ENCODE measurements at places on chromosomes 6 and 20.

DNA sequence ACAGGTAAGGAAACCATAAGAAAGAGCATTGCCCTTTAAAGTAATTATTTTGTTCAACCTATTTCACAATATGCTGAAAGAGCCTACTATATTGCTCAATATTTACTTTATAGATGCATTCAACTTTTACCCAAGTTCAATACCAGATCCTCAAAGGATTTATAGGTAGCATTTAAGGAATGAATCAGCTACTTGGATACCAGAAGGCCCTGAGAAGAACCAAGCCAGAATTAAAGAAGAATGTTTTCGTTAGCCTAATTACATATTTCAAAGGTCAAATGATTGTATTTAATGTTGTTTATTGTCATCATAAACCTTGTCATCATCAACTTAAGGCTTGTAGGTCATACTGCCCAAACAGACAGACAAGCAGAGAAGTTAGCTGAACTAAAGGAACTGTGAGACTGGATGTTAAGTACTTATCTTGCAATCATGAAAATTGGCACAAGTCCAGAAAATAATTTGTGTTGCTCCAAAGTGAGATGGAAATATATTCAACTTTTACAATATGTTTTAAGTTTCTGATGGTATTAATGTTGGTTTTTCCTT lies 636.7 kb downstream of the RFPL4B start:
- no peak for DNase-seq

- DNase-seq: no peak
Observed at GRCh38 chr6:40152196-40152595, 217.9 kb upstream of the MOCS1 start.

DNA sequence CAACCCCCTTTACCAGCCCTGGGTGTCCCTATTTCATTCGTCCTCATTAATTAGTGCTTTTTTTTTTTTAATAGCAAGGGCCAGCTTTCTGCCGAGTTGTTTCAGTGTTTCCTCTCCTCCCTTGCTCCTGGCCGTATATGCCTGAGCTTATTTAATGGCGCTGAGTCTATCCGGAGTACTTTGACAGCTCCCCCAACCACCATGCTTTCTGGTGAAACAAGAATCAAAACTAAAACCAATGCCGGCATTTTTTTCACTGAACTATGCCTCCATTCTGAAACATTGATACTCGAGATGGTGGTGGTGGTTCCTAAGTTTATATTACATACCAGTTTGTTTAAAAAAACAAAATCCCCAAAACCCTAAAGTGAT lies 1.2 kb downstream of the DCBLD1 start:
- peak; percentile 36 for DNase-seq

DNA sequence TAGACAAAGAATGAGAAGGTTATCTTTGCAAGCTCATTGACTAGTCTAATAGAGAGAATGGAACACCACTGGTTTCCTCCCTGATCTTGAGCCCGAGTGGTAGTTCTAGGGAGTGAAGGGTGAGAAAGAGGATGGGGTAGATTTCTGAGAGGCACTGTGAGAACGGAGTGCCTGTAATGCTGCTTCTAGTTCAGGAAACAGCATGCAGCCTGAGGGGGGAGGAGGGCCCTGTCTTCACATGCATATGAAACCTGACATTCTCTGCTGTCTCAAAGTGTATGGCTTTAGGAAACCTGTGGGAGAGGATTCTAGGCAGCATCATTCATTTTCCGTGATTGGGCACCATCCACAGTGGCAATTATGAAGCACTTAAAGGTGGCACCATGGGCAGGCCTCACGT lies 259.4 kb upstream of the MAN1A1 start:
- no peak for DNase-seq

DNA sequence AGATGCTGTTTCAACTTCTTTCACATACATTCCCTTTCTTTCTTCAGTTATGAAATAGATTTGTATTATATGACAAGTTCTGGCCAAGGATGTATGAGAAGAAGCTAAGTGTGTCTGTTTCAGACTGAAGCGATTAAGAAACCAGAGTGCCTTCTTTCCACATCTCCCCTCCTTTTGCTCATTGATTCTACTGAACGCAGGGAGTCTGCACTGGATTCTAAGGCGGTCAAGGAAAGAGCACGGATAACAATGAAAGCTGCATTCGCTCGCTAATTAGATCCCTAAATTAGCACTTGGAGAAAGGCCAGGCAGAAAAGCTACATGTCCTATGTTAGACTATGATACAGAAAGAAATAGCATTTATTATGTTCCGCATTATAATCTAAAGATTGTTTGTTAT lies 267.7 kb downstream of the HAO1 start:
- no peak for DNase-seq

DNA sequence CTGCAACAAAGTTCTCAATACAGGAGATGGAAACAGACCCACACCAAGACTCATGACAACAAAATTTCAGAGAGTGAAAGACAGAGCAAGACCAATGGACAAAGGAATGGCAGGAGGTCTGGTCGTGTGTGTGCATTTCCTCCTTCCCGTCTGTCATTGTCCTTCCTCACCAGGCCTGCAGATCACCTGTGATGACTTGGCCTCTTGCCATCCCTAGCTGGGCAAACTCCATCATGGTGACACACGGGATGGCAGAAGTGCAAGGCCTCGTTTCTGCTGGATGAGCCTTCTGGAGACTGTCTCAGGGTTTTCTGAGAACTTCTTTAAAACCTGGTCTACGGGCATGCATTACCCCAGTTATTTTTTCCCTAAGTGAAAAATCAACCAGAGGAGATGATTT lies 49.2 kb downstream of the RPP21 start:
- DNase-seq: no peak

DNA sequence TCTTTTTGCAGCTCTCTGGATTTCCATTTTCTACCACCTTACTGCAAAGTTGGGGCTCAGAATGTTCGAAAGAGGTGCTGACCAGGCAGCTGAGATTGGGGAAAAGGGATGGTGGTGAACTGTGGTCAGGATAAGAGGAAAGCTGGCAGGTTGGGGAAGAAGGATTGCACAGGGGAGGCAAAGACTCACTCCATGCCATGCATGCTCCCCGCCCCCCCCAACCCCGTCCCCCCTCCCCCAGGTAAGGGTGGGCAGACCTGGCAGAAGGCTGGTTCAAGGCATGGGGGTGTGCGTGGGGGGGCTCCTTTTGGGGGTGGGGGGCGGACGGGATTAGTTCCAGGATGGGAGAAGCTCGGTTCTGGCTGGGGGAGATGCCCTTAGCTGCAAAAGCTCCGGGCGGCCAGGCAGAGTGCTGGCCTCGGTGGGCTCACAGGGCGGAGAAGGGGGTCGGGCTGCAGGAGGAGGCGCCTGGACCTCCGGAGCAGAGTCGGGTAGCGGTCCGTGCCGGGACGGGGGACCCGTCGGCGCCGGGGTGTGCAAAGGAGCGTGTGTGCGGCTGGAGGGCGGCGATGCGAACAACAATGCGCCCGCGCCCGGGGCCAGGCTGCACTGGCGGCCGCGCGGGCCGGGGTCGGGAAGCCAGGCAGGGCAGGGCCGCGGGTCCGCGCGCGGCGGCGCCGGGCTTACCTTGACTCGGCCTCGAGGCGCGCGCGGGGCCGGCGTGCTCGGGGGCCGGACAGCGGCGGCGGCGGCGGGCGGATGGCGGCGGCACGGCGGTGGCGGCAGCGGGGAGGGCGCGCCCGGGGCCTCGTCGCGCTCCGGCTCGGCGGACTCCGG lies 880 bp downstream of the ADNP start:
- DNase-seq: no peak

DNA sequence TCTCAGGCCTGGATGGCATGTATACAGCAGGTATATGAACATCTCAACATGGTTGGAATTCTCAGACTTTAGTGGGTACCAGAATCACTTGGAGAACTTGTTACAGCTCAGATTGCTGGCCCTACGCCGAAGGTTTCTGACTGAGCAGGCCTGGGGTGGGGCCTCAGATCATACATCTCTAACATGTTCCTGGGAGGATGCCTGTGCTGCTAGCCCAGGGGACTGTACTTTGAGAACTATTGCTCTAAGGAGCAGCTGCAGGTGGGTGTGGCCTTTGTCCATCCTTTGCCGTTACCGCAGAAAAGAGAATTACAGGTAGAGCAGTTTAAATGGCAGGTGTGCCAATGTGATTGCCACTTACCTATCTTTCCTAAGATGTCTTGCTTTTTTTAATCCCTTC lies 310.5 kb upstream of the JAG1 start:
- DNase-seq: no peak

GRCh38 chr6:123418071-123418470 lies 218.7 kb downstream of the TRDN start:
- no peak for DNase-seq

- DNase-seq: no peak
Observed at GRCh38 chr6:71033890-71034289, 77.0 kb upstream of the B3GAT2 start.

GRCh38 chr20:49964964-49965780 lies 17.6 kb upstream of the SNAI1 start:
- peak; percentile 46 for DNase-seq

DNA sequence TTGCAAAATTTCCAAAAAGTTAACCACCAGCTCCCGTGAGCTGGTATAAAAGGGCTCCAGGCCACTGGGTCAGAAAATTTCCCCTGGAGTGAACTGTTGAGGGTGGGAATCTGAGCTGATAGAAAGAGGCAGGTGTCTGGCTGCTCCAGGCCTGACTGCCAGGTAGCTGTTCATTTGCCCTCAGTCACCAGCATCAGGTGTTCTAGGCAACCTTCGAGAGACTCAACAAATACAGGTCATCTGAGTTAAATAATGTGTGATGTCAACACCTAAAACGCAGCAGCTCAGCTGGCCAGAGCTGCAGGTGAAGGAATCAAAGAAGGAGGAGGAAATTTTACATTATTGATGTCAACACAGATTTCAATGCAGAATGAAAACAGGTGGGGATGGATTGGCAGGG lies 46.7 kb downstream of the KCNK5 start:
- no peak for DNase-seq

GRCh38 chr20:41222703-41223102 lies 85.4 kb downstream of the PLCG1 start:
- no peak for DNase-seq

GRCh38 chr6:113763876-113764275 lies 93.3 kb upstream of the MARCKS start:
- peak; percentile 75 for DNase-seq

GRCh38 chr6:23454080-23454976 lies 671.7 kb upstream of the NRSN1 start:
- DNase-seq: peak; percentile 82

GRCh38 chr20:13119583-13119982 lies 101.5 kb upstream of the ISM1 start:
- peak; percentile 47 for DNase-seq

GRCh38 chr6:30954631-30955366 lies 14.0 kb downstream of the MUCL3 start:
- no peak for DNase-seq

DNA sequence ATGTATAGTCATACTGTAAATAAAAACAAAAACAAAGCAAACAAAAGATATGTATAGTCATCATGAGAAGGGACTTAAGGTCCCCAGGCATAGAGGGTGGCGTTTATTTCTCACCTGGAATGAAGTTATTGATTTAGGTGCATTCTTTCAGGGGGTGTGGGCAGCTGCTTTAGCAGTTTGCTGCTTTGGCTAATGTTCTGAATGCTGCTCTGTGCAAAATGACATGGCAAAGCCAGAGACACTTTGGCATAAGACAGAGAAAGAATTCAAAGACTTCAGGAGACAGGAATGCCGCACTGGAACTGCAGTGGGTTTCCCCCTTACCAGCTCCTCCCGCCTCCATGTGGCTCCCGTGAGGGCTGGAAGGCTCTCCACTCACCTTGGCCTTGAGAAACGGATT lies 36.4 kb upstream of the NELFCD start:
- DNase-seq: no peak

DNA sequence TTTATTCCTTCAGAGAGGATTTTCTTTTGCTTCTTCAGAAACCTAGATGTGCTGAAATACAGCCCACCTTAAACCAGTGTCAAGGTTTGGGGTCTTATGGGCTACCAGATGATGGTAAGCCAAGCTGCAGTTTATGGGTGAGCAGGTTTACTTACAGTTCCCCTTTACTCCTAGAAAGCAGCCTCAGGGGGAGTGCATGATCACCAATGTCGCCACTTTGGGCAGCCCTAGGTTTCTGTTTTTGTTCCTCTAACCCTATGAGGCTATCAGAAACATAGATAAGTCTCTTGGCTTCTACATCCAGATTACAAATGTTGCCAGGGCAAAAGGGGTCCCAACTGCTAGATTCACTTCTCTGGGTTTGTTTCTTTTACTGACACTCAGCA lies 67.2 kb downstream of the TRIM27 start:
- DNase-seq: no peak

GRCh38 chr6:157962601-157963302 lies 18.9 kb upstream of the SYNJ2 start:
- no peak for DNase-seq

DNA sequence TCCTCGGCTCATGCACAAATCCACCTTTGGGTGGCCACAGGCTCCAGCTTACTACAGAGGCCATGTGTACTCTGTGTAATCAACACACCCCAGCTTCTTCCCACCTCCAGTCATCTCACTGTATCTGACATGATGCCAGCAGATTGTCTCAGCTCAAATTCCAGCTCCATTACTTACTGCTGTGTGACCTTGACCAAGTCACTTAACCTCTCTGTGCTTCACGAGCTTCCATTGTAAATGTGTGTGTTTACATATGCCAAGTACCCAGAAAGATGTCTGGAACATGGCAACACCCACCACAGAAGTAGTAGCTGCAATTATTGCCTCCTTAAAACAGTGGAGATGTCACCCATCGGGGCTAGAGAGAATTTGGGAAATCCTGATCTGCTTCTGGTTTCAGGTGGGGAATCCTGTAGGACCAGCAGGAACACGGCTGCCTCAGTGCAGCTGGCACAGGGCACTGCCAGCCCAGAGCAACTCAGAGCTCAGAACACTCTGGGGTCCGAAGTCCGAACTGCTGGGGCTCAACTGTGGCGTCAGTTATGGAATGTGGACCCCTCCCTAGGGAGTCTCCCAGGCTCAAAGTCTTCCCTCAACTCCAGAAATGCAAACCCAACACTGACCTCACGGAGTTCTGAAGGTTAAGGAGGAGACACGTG lies 21.2 kb upstream of the HLA-B start:
- no peak for DNase-seq

DNA sequence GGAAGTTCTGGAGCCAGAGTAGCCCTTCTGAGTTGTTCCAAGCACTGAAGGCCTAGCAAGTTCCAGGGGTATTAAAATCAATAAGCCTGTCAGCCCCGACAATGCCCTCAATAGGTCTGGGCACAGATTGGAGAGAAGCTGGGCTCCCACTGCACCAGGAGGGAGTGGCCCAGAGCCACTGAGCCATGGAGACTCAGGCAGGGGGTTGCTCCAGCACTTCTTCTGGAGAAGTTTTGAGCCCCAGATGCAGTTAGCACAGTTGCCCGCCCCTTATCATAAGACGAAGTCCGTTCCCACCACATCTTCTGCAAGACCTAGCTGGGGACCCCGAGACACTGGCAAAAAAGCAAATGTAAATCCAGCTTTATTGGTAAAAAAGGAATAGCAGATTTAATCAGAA lies 13.0 kb downstream of the DEFB132 start:
- DNase-seq: no peak
